CMK (cell line): ENCODE measurements at places on chromosomes 5 and 9.

- DNase-seq, result no peak
These were observed 13.1 kb upstream of the BNC2 start for GRCh38 chr9:16883586-16883985.

DNA sequence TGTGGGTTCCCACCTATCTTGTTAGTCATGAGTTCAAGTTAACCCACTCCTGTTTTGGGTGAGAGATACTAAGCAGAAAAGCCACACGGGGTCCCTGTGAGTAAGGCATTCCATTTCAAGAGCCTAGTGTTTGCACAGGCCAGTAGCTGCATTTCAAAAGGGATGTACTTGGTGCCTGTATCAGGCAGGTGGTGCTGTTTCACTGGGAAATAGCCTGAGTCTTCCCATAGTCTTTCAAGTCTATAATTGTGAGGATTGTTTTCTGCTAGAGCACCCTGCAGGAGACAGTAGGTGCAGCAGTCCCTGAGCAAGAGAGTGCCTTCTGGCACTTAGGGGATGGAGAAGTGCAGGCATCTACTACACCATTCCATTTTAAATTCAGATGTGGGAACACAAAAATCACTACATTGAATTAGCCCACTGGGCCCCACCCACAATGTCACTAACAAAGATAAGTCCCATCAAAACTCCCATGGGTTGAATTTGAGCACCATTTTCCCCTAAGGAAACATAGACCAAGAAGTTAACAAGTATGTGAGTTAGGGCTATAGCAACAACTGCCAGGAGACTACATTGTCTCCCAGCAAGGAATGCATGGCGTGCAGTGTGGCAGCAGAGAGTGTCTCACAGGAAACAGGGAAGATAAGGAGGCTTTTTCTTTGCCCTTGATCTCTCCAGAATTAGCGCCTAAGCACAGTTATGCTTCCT lies 263.2 kb downstream of the COX7C start:
- peak; percentile 42 for DNase-seq

DNA sequence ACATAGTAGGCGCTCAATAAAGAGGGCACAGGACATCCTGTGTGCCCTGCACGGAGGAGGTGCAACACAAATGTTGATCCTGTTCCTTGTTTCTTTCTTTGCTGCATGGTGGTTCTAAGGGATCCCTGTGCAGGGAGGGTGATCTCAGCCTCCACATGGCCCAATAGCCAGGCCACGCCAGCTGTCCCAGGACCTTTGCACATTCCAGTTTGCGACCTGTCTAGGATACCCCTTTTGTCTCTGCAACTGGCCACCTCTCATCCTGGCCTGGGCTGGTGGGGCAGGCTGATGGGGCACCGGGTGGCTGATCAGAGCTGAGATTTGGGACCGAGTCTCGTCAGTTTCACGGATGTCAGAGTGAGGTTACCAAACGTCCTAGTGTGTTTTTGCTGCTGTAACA lies 79.5 kb downstream of the CFAP77 start:
- no peak for DNase-seq

DNA sequence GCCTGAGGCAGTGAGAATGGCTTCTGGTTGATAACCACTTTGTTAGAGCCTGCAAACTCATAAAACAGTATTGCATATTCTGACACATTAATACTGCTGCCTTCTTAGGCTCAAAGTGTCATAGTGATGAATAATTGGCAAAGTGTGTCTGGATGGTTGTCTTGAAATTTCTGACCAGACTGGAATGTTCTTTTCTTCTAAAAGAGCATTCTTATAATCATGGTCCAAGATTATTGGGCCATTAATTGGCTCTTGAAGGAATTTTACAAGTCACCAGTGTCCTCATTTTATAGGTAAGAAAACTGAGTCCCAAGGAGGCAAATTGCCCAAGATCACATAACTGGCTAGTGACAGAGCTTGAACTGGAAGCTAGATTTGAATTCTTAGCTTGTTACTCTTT lies 111.7 kb downstream of the PCSK1 start:
- no peak for DNase-seq

DNA sequence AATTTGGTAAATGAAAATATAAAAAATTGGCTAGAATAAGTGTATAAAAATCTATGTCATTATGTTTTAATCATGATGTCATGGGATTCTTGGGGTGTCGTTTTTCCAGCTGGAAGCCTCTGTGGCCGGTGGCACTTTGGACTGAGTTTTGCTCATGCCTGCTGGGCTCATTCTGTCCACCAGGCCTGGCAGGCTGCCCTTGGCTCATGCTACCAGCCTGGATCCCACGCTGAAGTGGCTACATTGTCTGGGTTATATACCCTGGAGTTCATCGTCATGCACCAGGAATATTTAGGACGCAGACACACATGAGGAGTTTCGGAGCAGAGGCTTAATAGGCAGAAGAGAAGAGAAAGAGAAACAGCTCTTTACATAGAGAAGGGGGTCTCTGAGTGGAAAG lies 1913.7 kb upstream of the WWC1 start:
- DNase-seq, result no peak

DNA sequence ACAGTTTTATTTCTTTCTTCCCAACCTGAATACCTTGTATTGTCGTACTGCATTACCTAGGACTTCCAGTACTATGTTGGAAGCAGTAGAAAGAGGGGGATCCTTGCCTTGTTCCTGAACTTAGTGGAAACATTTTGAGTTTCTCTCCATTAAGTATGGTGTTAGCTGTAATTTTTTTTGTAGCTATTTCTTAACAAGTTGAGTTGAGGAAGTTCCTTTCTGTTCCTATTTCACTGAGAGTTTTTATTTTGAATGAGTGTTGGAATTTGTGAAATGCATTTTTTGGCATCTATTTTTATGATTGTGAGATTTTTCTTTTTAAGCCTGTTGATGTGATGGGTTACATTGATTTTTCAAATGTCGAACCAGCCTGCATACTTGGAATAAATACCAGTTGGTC lies 49.0 kb downstream of the FSD1L start:
- no peak for DNase-seq

DNA sequence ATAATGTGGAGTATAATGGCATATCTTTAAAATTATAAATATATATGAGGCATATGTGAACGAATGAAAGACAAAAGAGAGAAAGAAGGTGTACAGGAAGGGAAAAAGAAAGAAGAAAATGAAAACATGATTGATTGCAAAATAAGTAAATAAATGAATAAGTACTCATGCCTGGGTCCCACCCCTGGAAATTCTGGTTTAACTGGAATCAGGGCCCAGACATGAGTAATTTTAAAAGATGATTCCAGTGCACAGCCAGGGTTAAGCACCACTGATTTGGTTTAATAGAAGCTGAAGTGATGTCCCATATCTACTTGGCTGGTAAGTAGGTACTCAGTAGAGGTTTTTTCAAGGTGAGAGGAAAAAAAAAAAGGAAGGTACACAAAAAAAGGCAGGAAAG lies 34.0 kb upstream of the HOMER1 start:
- no peak for DNase-seq

- no peak for DNase-seq
These were observed 497.6 kb upstream of the CD180 start for GRCh38 chr5:67693956-67694809.

DNA sequence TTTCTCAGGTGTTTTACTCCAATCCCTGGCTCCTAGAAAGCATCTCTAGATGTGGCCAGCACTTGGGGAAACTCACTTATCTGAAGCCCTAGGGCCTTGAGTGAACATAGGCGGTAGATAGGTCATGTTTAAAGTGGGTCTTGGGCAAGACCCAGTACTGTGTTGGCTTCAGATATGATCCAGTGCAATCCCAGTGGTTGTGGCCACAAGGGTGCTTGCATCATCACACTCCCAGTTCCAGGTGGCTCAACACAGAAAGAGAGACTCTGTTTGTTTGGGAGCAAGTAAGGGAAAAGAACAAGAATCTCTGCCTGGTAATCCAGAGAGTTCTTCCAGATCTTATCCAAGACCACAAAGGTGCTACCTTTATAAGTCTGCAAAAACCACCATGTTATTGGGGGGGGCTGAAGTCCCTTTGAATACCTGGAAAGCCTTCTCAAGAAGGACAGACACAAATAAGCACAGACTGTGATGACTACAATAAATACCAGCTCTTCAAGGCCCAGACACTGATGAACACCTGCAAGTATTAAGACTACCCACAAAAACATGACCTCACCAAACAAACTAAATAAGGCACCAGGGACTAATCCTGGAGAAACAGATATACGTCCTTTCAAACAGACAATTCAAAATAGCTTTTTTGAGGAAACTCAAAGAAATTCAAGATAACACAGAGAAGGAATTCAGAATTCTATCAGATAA lies 114.7 kb downstream of the LURAP1L start:
- DNase-seq, result no peak

GRCh38 chr9:92155221-92155620 lies 40.0 kb upstream of the SPTLC1 start:
- no peak for DNase-seq

- no peak for DNase-seq
These were observed 256.7 kb upstream of the CD180 start for GRCh38 chr5:67453111-67453905.

GRCh38 chr9:81886665-81887064 lies 41.6 kb upstream of the SPATA31D4 start:
- no peak for DNase-seq

DNA sequence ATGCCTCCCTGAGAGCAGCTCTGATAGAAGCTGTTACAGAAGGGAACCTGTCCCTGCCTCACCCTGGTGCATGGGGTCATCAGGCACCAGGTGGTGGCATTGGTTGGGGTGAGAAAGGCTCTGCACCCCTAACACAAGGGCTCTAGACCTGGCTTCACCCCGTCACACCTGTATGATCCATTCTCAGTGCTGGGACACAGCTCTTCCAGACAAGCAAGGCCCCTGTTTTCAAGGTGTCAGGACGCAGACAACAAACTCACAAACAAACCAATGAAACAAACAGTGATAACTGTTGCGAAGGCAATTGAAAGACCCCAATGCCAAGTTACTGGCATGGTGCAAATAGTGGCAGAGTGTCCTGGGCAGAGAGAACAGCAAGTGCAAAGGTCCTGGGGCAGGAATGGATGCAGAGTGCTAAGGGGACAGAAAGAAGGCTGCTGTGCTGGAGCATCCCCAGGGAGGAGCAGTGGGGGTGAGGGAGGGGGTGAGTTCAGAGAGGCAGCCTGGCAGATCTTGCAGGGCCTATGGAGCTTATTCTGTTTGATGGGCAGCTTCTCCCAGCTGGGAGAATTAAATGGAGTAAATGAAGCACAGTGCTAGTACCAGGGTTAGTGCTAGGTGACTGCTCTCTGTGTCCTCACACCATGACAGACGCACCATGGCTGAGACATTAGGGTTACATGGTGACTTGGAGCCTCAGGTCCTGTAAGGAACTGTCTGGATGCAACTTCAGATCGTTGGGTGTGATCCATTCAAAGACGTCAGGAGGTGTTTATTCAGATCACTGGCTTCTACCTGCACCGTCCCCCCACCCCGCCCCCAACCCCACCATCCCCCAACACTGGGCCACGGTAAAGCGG lies 67.9 kb upstream of the UNC5A start:
- DNase-seq, result no peak

DNA sequence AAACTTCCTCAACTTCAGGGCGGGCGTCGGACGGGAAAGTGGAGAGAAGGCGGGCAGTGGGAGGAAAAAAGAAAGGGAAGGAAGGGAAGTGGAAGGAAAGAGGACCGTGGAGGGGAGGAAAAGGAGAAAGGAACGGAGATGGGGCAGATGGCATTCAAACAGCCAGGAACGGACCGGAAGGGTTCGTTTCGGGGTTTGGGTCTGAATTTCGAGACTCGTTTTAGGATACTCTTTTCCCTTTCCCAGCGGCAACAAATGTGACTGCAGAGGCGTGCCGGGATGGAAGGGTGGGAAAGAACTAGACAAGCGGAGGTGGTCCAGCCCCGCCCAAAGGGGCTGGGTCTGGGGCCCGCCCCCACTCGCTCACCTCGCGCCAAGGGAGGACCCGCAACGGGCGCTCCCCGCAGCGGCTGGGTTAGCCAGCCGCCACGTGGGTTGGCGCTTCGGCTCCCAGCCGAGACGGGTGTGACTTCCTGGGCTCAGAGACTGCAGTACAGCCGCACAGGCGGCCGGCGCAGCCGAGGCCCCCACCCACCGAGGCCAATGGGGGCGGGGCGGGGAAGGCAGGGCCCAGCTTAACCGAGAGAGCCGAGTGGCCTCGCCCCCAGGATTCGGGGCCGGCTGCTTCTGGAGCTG lies 2.7 kb downstream of the VCAN start:
- DNase-seq, result no peak

DNA sequence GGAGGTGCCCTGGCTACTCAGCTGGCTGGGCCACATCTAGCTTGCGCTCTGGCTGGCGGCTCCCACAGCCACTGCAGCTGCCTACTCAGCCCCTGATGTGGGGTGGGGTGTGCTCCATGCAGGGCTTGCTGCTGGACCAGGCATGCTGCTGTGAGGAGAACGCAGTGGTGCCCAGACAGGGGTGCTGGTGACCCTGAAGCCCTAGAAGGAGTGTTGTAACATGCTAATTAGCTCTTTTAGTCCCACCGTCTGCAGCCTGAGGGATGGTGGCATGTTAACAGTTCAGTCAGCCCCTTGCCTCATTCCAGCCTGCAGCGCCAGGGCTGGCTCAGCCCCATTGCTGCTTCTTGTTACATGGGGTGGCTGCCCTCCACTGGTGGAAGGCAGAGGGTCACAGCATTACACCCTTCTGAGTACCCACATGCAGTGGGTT lies 642.3 kb downstream of the DMRTA1 start:
- DNase-seq, result no peak

GRCh38 chr9:118295413-118295812 lies 591.2 kb downstream of the TLR4 start:
- no peak for DNase-seq

DNA sequence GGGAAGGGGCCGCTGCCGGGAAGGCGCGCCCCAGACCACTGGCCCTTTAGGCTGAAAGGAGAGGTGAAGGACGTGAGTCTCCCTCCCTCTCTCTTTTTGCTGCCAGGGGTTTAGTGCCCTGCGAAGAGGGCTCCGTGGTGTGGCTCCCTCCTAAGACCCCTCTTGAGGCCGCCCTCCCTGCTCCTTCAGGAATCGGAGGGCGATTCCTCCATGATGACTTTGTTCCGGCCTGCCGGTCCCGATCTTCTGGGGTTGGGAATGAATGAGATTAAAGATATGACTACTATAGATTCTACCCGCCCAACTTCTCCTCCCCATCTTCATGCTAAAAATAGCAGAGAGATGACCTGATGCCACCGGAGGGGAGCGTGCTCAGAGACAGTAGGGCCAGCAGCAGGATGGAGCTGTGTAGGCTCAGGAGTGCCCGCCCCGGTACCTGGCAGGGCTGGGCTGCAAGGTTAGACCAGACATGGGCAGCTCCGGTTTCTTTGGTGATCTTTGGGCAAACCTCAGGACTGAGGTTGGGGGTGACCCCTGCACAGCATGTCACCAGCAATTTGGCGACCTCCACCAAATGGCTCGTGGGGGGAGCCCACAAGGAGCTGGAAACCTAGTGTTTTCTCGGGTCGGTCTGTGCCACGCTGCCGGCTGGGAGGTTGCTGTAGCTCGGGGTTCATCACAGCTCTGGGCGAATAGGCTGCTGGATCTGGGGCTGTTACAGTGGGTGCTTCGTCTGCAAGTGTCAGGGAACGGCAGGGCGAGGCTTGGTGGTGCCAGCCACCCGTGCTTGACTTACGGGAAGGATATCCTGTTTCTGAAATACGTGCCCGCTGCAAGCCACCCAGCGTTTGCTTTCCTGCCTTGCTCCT lies 1.7 kb downstream of the OLFM1 start:
- DNase-seq, result no peak
